ENCODE measurements at places on chromosomes 13 and 19.

DNA sequence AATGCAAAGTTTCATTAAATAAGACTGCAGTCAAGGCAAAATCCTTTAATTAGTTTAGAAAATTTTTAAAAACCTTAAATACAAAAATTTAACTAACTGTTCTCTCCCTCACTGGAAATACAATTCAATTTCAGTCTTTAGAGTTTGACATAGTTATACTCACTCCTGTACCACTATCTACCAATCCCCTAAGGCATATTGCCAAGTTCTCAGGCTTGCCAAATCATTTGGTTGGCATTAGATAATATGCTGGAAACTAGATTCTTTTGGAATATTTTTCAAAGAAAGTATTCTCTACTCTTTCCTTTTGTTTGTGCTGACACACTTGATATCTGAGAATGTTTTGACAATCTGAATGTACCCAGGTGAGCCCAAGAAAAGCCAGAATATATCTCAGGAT, 77.2 kb downstream of the TSC22D1 start:
- no peak for DNase-seq

GRCh38 chr13:20001366-20002190, 43.1 kb downstream of the ZMYM2 start:
- DNase-seq, result no peak

DNA sequence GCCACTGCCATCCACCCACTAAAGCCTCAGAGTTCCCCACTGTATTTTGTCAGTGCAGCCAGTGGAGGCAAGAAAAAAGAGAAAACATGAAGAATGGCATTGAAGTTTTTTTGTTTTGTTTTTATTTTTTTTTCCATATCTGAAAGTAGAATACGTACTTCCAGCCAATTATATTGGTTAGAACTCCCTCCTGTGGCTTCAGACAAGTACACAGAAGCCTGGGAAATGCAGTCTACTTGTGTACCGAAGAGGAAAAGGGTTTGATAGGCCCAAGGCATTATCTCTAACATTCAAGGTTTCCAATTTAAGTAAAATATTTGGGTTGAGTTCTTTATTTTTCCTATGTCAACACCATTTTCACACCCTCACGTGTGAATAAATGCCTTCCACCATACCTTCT, 696.2 kb upstream of the GPC6 start:
- peak; percentile 3 for DNase-seq

DNA sequence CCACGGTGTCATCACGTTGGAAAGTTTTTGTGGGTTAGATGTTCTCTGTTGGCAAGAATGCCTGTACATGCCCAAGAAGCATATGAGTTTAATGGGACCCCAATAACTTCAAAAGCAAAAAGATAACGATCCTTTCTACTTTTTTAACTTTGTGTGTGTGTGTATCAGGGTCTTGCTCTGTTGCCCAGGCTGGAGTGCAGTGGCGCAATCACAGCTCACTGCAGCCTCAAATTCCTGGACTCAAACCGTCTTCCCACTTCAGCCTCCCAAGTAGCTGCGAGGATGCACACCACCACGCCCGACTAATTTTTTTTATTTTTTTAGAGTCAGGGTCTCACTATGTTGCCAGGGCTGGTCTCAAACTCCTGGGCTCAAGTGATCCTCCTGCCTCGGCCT, 34.3 kb upstream of the TPM4 start:
- no peak for DNase-seq

DNA sequence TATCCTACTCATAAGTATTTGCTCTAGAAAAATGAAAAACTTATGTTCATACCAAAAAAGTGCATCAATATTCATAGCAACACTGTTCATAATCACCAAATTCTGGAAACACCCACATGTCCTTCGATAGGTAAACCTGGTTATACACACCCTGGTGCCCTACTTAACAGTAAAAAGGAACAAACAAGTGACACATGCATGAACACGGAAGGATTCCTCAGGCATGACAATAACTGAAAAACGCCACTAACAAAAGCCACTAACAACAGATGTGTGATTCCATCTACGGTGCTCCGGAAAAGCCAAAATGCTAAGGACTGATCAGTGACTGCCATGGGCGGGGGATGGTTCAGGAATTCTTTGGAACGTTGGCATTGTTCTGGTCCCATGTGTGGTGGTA, 65.5 kb downstream of the STK24 start:
- no peak for DNase-seq

DNA sequence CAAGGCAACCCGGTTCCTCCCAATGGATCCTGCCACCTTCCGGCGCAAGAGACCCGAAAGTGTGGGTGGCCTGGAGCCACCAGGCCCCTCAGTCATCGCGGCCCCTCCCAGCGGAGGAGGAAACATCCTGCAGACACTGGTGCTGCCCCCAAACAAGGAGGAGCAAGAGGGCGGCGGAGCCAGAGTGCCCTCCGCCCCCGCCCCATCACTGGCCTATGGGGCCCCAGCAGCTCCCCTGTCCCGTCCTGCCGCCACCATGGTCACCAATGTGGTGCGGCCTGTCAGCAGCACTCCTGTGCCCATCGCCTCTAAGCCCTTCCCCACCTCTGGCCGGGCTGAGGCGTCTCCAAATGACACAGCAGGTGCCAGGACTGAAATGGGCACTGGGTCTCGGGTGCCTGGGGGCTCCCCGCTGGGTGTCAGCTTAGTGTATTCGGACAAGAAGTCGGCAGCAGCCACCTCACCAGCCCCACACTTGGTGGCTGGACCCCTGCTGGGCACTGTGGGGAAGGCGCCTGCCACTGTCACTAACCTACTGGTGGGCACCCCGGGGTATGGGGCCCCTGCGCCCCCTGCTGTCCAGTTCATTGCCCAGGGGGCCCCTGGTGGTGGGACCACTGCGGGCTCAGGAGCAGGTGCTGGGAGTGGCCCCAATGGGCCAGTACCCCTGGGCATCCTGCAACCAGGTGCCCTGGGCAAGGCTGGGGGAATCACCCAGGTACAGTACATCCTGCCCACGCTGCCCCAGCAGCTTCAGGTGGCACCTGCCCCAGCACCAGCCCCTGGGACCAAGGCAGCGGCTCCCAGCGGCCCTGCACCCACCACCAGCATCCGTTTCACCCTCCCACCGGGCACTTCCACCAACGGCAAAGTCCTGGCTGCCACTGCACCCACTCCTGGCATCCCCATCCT, 11.2 kb upstream of the PRR19 start:
- no peak for DNase-seq

GRCh38 chr19:9128171-9128570, 1.4 kb upstream of the OR7G3 start:
- DNase-seq, result peak; percentile 21

DNA sequence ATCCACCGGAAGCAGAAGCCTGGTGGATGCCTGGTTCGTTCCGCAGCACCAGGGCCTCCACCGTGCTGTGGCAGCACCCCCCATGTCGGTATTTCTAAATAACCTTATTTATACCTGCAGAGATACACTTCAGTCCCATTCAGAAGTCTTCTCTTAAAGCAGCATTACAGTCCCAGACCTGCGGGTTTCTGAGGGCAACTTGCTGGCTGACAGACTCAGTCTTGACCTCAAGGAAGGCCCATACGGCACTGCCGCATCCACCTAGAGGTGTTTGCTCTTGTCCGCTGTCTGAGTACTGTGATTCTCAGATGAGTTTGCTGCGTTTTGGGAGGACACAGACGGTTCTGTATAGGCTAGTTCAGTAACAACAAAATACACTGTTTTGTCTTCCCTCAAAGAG, 16.9 kb upstream of the TEX29 start:
- DNase-seq, result no peak

GRCh38 chr19:37519890-37520289, 13.2 kb downstream of the ZNF793 start:
- DNase-seq, result no peak

GRCh38 chr13:89584058-89584620, 1763.3 kb upstream of the MIR17HG start:
- DNase-seq, result no peak
